ENCODE measurements at places on chromosomes 11 and 22.

DNA sequence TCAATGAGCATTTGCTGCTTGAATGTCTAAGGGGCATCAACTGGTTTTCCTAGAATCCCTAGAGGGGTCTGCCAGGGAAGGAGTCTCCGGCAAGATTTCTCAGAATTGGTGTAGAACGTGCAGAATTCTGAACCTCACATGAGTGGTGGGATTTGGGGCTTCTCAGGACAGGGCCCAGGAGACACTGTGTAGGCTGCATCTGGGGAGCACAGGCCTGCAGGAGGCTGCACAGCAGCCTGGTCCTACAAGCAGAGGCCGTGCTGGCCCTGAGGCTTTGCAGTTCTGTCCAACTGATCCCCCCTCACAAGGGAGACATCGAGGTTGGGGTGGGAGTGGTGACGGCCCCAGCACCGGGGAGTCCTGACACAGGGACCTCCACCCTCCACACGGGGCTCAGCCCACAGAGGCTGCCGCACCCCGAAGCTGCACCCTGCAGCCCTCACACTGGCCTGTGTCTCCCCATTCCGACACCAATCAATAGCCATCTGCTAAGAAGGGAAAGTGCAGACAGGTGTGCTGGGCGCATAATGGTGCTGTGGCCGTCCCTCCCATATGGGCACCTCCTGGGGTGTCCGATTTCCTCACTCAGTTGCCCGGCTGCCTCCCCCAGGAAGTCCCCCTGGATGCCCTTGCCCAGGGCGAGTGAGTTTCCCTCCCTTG is 688.1 kb downstream of the BRD1 start:
- no peak for DNase-seq

DNA sequence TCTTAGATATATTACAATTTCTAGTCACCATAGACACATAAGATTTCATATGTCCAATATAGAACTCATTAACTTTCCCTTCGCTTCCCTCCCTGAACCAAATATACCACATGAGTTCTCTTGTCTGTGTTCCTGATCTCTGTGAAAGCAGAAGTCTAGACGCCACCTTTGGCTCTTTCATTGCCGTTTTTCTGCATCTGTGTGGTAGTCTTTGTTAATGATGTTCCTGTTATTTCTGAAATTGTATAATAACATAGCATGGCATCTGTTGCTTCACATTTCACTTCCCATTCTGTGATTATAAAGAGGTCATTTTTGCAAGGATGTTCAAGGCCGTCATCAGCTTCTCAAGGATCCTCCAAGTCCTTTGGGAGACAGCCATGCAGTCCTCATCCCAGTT is 58.5 kb downstream of the NCAM1 start:
- DNase-seq = no peak

GRCh38 chr22:18075720-18076497 is 1.9 kb upstream of the PEX26 start:
- no peak for DNase-seq

- no peak for DNase-seq
Measured at GRCh38 chr11:111923951-111924350, 5.2 kb downstream of the C11orf52 start.

GRCh38 chr11:10878408-10879214 is 20.8 kb upstream of the ZBED5 start:
- DNase-seq = no peak

DNA sequence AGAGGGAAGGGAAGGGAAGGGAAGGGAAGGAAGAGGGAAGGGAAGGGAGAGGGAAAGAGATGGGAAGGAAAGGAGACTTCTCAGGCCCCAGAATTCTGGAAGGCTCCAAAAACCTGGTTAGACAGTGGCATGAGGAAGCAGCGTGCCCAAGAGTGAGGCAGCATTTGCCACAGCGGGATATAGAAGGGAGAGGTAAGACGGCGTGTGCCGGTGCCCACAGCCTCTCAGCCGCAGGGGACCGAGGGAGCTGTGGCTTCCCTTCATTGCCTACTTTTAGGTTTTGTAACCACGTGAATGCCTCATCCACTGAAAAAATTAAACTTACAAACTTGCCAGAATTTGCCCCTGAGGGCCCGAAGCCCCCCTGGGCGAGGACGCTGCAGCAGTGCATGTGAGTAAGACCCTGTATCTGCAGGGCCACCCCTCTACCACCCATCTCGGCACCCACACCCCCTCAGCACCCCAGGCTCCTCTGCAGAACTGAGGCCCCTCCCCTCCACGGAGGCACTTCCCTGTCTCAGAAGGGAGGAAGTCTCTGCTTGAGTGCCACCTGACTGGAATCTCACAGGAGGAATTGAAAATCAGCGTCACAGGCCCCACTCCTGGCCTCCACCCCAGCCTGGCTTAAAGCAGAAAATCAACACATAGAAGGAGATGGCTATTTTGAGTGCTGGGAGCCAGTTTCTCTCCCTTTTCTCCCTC is 58.1 kb downstream of the LINC01488 start:
- DNase-seq = no peak

DNA sequence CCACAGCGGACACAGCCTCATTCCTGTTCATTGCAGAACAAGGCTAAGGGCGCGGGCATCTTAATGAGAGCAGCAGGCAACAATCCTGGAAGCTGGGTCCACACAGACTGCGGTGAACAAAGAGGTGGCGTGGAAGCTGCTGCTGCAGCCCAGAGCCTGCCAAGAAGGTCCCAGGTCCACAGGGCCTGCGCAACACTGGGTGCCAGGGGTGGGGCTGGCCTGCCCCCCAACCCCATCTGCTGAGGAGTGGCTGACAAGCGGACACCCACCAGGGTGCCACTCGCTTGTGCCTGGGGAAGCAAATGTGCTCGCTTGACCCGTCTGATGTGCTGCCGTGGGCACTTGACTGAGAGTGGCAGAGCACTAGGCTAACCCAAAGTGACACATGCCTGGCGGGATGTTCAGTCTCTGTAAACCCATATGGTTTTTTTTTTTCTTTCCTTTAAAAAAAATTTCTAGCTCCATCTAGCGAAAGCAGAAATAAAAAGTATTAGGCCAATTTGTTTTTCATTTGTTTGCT is 83.2 kb upstream of the PITPNB start:
- DNase-seq = no peak

DNA sequence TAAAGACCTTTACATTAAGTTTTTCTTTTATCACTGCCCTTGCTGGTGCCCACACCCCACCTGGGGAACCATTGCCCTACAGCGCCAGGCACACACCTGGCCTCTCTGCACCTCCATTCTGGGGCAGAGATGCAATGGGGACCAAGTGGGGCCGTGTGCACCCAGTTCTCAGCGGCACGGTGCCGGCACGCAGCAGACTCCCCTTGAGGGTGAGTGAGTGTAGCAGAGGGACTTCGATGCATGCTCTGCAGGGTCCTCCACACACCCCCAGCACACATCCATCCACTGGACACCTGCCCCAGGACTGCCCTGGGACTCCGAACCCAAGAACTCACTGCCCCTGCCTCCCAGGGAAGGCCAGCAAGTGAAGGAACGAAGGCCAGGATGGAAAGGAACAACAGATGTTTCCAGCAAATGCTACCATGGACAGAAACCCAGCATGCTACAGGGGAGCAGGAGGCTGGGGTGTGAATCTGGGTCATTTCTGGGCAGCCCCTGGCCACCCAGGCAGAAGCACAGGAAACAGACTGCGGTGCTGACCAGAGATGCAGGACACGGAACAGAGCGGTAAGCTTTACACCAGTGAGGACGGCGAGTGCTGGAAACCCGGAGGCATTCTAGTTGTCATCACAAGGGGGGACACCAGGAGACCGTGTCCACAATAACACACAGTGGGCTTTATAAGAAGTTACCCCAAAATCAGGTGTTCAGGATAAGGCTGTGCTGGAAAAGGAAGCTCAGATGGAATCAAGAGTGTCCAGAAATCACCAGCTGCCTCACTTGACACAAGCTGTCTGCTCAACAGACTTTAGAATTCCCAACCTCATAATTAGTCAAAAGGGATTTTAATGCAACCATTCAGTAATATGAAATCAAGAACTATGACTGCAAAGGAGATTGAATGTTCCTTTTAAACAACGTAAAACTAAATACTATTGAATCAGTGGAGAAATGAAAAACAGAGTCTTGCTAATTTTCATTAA is 32.7 kb upstream of the MOB2 start:
- no peak for DNase-seq

- DNase-seq = no peak
Measured at GRCh38 chr22:26587991-26588613, 1.8 kb downstream of the TPST2 start.

DNA sequence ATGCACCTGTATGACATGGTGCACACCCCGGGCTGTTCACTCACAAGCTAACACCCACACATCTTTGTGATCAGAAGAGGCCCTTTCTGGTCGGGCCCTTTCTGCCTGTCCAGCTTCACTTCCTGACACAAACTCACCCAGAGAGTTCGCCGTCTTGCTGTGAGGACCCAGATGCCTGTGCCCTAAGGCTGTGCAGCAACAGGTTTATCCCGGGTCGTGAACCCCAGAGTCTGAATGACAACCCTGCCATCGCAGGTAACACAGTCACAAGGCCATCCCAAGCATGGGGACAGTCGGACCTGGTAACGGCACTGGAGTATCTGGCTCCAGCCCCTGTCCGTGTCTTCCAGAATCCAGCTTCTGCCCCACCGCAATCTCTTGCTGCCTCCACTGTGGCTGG is 235.1 kb downstream of the BUD13 start:
- no peak for DNase-seq

DNA sequence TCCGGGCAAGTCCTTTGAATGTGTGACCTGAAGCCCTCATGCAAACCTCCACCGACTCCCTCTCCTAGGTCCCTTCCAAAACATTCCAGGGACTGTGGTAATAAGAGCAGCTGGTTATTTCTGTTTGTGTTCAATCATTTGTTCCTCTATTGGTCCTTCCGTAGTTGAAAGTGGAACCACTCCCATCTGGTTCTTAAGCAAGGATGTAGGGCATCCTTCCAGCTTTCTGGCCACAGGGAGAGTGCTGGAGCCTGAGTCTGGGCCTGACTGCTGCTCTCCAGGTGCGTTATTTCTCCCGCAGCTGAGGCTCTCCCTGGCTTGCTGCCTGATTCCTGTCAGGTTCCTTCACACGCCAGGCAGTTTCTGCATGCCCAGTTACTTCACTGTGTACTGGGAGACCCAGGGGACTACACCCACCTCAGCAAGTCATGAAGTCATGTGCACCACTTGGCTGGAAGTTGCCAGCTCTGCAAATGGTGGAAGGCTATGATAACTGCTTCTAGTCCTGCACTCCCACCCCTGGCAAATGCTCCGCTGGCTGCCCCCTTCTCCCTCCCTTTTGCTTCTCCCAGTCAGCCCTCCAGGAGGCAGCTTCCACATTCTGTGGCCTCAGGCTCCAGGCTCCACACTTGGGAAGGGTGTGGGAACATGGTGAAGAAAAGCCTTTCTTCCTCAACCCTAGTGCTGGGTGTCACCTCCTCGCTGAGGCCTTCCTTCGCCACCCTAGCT is 4.0 kb upstream of the ALX4 start:
- no peak for DNase-seq

DNA sequence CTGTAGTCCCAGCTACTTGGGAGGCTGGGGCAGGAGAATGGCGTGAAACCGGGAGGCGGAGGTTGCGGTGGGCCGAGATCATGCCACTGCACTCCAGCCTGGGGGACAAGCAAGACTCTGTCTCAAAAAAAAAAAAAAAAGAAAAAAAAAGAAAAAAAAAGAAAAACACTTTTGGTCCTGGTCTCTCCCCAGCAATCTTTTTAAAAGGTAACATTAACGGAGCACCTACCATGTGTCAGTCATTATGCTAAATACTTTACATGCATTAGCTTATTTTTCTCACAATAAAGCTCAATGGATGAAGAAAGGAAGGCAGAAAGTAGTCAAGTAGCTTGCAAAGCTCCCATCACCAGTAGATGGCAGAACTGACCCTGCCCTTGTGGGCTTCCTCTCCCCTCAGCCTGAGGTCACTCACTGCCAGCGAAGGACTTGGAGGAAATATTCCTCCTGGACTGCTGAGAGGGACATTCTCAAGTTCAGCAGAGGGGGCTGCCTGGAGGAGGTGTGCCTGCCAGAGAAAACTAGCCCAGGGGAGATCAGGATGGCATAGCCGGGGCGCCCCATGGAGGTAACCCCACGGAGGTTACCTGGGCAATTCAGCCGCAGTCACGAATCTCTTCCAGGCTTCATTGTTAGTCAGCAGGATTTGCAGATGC is 15.5 kb downstream of the APOL3 start:
- no peak for DNase-seq

DNA sequence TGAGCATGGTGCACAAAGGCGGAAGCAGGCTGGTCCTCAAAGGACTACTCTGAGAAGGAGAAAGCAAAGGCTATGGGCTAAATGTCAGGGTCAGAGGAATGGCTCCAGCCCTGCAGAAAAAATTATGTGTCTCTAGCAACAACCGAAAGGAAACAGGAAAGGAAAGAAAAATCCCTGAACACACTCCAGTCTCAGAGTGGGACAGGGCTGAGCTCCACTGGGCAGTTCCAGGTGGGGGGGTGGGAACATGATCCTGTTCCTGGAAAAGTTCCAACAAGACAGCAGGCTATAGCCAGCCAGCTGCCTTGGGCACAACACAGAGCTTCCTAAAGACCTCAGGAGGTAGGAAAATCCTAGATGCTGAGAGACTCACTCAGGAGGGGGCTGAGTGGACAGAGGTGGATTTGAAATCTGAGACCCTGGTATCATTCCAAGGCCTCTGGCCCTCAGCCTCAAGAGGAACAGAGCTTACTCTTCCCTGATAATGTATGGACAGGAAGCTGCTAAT is 1088.2 kb downstream of the TBC1D22A start:
- no peak for DNase-seq

GRCh38 chr11:65275906-65276305 is 14.1 kb downstream of the POLA2 start:
- no peak for DNase-seq

GRCh38 chr11:94871491-94872185 is 101.7 kb downstream of the CWC15 start:
- DNase-seq = no peak

DNA sequence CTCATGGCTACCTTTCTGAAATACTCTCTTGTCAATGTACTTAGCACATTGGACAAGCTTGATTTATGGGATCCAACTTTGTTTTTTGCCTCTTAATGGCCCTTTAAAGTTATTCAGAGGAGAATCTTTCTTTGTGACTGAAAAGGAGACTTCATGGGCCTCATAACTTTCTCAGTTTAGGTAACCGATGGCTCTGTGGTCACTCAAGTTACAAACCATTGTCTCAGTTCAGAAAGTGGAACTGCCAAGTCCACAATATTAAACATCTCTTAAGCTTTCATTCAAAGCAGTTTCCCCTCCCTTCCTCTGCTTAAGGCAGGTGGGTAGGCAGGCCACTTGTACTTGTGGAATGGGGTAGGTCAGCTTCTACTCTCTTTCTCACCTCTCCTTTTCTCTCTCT is 12.3 kb upstream of the ARL14EP start:
- no peak for DNase-seq

Data from stimulated activated naive CD4-positive, alpha-beta T cell treated with Interleukin-2 at 50 U/mL for 16 hours (primary cell).